Vein endothelial cell (primary cell): ENCODE measurements at places on chromosomes 6 and 20. TPM values are rescaled to one million over a fixed set of nuclear protein-coding genes. Genes with fewer than 3 reads are reported as not detected.

SIRPG gene
- not detected in 2 replicates for total RNA-seq

XKR7 gene
- not detected in 2 replicates for total RNA-seq

C6orf52 gene
- not detected in 2 replicates for total RNA-seq

TMC2 gene
- total RNA-seq = not detected in 2 replicates

ID1 gene
- total RNA-seq = 251 and 348 TPM in 2 replicates

SPTLC3 gene
- 0.65 and 0.96 TPM in 2 replicates for total RNA-seq

AIF1 gene
- total RNA-seq = not detected in 2 replicates

ARMC12 gene
- 0.19 TPM in 1 of 2 replicates, not detected in the other for total RNA-seq
